ENCODE measurements at places on chromosomes 6 and 20. TPM values are rescaled to one million over a fixed set of nuclear protein-coding genes. Genes with fewer than 3 reads are reported as not detected.

Gene HEY2
- 0.22 TPM for total RNA-seq

Gene MRPL14
- total RNA-seq: 65.4 TPM

Gene PNLDC1
- total RNA-seq: not detected

Gene SNAP91
- total RNA-seq: 0.22 TPM

Gene ADAM33
- total RNA-seq: not detected

Gene CD24
- under 0.01 TPM for total RNA-seq

Gene PRRT1
- total RNA-seq: 0.20 TPM

Gene FAM209B
- not detected for total RNA-seq

DNA sequence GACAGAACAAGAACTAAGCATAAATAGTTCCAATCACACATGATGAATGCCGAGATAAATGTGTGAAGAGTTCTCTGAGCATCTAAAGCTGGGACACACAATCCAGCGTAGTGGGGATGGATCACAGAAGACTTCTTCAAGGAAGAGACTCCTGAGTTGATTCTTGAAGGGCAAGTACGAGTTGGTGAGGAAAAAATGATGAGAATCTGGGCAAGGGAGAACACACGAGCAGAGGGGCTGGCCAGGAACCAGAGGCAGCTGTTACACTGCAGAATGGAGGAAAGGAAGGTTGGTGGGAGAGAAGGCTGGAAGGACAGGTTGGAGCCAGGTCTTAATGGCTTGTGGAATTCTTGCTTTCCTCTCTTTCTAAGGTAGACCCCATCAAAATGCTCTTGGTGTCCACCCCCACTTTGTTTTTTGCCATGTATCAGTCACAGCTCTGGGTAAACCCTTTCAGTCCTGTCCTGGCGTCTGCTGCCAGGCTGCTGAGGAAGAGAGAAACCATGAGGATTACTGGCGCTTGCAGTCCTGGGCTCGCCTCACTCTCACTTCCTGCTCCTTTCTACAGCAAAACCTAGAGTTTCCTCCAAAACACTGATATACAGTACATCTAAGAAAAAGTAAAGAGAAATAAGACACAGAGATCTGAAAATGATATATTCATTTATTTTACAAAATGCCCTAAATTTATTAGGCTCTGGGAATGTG lies 127.6 kb upstream of the FAM184A start:
- no peak for DNase-seq

DNA sequence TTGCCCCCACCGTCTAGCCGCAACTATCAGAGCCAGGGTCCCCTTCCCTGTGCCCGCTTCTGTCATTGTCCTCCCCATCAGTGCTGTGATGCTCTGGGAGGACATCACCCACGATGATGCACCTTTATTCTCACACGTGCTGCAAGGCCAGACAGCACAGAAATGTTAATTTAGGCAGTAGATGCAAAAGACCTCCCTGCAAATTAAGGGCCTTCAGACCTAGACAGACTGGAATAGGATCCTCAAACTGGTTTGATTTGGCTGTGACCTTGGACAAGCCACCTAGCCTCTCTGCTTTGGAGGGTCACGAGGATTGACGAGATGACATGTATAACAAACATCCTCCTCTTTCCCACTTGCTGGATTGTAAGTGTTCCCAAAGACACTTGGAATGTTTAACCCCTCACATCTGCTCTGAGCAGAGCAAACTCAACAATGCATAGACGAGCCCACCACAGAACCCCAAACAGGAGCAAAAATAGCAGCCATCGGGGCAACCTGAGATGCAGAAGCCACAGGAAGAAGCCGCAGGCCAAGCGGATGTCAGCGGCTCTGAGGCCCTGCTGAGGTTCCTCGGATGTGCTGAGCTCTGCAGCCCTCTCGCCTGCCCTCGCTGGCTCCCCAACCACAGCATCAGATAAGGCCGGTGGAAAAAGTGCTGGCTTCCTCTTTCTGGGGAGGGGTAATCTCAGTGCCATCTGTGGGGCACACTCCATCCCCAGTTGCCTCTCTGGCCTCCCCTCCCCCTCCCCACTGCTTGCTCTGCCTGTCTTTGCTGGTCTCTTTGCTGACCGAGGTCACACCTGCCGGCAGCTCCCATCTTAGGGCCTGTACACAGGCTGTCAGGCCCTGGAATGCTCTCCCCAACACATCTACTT lies 35.3 kb downstream of the TOX2 start:
- DNase-seq: peak; percentile 35

GRCh38 chr6:6711832-6712448 lies 123.4 kb downstream of the LY86 start:
- DNase-seq: no peak

- no peak for DNase-seq
Observed at GRCh38 chr20:9070304-9070703, 1.4 kb downstream of the PLCB4 start.

- peak; percentile 32 for DNase-seq
Observed at GRCh38 chr6:85468326-85468725, 18.4 kb downstream of the NT5E start.

DNA sequence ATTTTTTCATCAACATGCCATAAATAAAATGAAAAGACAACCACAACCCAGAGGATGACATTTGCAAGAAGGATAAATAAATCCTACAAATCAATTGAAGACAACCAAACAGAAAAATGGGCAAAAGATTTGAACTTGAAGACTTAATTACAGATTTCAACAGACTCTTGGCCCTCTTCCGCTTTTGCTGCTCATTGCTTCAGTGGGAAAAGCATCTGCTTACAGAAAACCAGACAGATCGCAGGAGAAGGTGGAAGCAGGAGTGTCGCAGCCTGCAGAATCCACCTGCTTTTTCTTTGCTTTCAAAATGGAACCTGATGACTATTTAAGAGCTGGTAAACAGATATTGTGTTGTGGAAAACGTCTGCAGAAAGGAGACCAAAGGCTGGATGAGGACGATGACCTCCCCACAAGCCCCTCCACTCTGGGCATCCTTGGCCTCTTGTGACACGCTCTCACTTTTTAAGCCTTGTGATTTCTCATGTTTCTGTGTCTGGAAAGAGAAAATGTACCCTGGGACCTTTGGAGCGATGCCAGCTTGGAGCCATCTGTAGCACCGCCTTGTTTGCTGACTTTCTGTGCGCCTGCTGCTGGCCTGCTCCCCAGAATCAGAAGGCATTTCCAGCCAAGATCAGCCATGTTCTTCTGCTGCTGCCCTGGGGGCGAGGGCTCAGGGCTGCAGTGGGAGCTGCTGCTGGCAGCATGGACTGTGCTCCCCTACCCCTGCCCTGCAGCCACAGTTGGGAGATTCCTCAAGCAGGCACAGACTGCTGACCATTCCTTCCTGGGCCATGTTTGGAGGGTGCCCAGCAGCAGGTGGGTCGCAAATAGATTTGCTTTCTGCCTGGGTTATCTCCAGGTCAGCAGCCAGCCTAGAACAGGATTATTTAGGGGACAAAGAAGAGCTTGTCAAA lies 3.6 kb upstream of the CSTL1 start:
- DNase-seq: no peak

DNA sequence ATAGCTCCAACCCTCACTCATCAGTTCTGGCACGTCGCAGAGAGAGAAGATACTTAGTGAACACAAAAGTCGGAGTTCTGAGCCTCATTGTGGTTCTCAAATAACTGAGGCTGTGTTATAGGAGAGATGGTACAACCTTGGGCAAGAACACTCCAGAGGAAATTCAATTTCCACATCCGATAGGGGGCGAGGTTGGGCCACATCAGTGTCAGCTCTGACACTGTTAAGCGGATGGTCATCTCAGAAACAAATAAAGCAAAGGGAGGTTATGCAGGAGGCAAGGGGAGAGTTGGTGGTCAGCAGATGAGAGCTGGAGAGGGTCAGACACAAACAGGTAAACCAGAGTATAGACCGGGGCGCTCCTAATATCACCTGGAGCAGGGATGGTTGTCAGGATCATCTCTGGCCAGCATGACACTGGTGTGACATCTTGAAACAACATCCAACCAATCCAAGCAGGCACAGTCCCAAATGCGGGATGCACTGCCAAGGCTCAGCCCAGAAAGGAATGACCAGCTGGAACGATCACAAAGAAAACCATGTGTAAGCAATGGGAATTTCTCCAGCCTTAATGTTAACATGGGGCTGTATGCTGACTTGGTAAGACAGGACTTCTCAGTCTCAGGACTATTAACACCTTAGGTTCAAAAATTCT lies 331.8 kb downstream of the HACE1 start:
- DNase-seq: peak; percentile 73

DNA sequence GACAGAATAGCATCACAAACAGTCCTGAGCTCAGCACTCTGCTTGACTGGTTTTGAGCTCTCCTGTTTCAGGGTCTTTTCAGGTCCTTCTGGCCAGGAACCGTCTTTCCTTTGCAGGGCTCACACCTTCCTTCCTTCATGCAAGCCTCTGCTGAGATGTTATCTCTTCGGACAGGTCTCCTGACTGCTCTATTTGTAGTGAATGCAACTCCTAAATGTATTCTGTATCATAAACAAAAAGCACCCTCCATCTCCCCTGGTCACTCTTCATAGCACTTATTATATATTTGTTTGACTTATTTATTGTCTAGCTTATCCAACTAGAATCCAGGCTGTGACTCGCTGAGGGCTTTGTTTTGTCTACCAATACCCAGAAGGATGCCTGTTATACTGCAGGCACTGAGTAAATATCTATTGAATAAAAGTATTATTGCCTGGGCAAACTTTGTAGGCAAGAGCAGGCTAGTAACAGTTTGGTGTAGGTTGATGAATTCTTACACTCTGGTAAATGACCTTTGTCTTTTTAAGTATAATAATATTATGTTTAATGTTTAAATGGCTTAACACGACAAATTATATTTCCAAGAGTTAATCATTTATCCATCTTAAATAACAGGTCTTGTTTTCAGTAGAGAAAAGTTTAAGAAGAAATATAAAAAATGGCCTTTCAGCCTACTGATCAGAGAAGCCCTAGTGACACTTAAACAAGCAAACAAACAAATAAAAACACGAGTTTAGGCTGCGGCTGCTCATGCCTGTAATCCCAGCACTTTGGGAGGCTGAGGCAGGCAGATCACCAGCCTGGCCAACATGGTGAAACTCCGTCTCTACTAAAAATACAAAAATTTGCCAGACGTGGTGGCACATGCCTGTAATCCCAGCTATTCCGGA lies 199.7 kb downstream of the BCAS1 start:
- no peak for DNase-seq

GRCh38 chr6:3341467-3341866 lies 82.7 kb downstream of the PSMG4 start:
- DNase-seq: no peak

GRCh38 chr20:5971203-5971602 lies 20.8 kb downstream of the MCM8 start:
- no peak for DNase-seq

- no peak for DNase-seq
Observed at GRCh38 chr20:46979603-46980241, 85.1 kb downstream of the EYA2 start.

GRCh38 chr6:40135491-40136072 lies 201.3 kb upstream of the MOCS1 start:
- DNase-seq: no peak

DNA sequence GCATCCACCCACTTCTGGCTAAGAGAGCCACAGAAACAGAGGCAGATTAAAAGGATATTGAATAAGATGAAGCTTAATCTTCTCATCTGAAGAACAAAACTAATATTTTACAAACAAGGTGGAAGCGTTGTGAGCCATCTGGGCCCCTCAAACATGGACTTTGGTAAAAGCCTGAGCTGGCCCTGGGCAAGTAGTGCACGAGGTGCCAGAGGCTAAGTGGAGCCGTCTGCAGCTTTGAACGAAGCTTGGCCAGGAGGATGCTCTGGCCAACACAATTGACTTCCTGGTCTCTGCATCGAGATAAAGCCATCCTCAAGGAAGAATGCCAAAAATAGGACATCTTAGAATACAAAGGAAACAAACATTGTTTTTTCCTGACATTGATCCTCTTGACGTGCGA lies 53.2 kb upstream of the PLEKHG1 start:
- DNase-seq: no peak
